Chondrocyte (in vitro differentiated cells): ENCODE measurements at places on chromosomes 16 and 17. TPM values are rescaled to one million over a fixed set of nuclear protein-coding genes. Genes with fewer than 3 reads are reported as not detected.

CRHR1 gene
- total RNA-seq, result not detected in 3 replicates

DNA sequence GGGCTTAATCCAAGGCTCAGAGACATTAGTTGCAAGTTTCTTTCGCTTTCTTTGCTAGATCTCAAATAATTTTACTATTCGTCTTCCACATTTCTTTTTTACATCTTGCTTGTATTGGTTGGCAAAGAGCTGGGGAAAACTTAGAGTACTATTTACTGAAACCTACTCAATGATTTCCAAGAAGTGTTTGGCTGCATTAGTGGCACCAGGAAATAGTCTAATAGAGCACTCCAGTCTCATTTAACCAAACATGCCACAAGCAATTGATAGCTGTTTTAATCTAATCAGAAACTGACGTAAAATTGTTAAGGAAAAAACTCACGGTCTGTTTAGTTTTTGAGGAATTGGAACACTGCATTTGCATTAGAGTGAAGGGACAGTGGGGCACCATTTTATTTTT lies 29.0 kb downstream of the NUP93 start:
- DNase-seq, result no peak

DNA sequence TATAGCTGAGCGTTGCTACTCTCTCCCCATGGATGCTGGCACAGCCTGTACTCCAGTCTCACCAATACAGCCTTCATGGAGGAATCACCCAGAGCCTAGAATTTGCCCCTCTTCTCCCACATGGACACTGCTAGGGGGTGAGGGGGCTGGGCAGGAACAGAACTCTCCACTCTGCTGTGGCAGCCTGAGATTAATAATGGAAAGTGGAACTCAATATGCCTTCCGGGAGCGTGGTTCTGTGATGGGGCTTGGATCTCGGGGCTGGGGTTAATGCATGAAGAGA lies 1.2 kb downstream of the SLC9A5 start:
- peak; percentile 39 for DNase-seq

TBC1D3H gene
- total RNA-seq, result not detected in 3 replicates

SLC6A4 gene
- not detected in 3 replicates for total RNA-seq

GRCh38 chr16:67163164-67163998 lies 1.2 kb upstream of the HSF4 start:
- no peak for DNase-seq

DNA sequence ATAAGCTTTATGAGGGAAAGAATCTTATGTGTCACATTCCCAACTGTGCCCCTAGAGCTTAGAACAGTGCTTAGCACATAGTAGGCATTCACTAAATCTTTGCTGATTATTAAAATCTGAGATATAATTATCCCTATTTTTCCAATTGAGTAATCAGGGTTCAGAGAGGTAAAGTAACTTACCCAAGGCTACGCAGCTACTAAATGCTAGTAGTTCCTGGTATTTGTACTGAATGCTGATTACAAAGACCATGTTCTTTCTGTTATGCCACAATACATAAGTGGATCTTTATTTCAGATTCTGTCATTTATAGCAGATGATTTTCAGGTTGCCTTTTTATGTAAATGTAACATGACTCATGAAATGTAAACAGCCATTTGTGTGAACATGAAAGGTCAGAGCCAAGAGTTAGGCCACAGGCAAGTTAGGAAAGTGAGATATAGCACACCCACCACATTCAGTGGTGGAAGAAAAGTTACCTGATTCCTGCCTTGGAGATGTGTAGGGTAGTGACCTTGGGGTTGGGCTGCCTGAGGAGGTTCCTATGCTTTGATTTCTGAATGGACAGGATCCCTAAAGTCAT lies 77.2 kb downstream of the FTO start:
- DNase-seq, result no peak

CARD14 gene
- total RNA-seq, result 0.13 to 0.80 TPM (median 0.30 TPM) in 3 replicates

MILR1 gene
- total RNA-seq, result not detected in 3 replicates

DNA sequence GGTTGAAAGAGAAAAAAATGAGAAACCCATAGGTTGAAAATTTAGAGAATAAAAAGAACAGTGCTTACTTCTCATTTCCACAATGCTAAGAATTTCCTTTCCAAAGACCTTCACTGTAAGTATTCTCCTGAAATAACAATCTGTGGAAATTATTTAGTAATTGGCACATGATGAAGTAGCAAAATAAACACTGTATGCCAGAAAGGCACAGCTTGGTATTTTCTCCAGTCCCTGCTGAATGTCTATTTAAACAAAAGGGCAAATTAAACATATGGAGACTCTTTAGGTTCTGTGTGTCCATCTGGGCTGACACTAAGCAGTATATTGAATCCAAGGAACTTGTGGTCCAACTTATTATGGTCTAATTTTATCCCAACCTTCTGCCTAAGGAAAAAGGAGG lies 46.1 kb downstream of the CHCT1 start:
- DNase-seq, result no peak

ITGA2B gene
- total RNA-seq, result 1.7 to 2.2 TPM (median 2.0 TPM) in 3 replicates

HID1 gene
- total RNA-seq, result 4.7 to 7.7 TPM (median 5.2 TPM) in 3 replicates

GRCh38 chr17:37301288-37301687 lies 74.5 kb upstream of the C17orf78 start:
- no peak for DNase-seq

DNA sequence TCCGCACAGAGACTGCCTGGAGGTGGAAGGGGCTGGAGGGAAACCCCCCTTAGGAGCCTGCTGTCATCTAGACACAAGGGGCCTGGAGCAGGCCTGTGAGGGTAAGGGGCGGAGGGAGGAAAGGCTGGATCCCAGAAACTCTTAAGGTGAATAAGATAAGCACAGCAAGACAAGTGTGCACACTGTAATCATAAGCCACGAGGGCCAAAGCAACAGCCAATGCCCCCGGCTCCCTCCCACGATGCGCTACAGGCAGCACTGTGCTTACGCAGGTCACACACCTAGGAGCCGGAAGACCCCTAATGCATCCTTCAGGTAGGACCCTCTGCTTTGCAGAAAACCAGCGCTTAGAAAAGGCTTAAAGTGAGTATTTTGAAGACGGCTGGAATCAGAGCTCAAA lies 24.6 kb downstream of the ZFHX3 start:
- DNase-seq, result no peak

- no peak for DNase-seq
Measured at GRCh38 chr16:87790292-87791100, 24.7 kb upstream of the KLHDC4 start.

DNA sequence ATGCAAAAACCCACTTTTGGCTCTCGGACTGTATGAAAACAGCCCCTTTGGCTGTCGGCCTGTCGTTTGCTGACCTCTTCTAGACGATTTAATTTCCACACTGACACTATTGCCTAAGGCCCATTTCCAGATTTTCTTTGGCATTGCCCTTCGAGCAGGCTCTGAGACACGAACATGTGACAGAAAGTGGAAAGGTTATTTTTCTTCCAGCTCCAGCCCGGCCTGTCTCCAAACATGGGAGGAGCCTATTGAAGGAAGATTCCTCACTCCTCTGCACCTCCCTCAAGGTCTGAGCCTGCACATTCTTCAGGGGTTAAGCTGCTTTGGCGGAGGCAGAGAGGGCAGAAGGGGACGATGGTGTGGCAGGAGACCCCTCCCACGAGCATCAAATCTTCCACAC lies 85.9 kb upstream of the FOXF1 start:
- DNase-seq, result no peak

- no peak for DNase-seq
Measured at GRCh38 chr17:39894681-39895376, 23.6 kb downstream of the GSDMB start.

CES1 gene
- not detected in 3 replicates for total RNA-seq

GRCh38 chr17:19728084-19728495 lies 11.7 kb upstream of the SLC47A2 start:
- DNase-seq, result no peak

DNA sequence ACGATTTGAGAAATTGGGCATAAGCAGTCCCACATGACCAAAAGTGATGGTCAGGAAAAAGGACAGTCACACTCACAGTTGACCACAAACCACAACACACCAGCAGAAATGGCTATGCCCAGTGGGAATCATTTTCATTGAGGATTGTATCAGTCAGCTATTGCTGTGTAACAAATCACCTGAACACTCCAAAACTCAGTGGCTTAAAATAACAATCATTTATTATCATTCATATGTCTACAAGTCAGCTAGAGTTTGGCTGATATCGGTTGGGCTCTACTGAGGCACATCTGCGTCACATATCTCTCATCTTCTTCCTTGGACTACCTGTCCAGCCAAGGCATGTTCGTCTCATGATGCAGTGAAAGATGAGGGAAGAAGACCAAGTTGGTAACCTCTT lies 93.3 kb downstream of the CMC2 start:
- DNase-seq, result no peak

DNA sequence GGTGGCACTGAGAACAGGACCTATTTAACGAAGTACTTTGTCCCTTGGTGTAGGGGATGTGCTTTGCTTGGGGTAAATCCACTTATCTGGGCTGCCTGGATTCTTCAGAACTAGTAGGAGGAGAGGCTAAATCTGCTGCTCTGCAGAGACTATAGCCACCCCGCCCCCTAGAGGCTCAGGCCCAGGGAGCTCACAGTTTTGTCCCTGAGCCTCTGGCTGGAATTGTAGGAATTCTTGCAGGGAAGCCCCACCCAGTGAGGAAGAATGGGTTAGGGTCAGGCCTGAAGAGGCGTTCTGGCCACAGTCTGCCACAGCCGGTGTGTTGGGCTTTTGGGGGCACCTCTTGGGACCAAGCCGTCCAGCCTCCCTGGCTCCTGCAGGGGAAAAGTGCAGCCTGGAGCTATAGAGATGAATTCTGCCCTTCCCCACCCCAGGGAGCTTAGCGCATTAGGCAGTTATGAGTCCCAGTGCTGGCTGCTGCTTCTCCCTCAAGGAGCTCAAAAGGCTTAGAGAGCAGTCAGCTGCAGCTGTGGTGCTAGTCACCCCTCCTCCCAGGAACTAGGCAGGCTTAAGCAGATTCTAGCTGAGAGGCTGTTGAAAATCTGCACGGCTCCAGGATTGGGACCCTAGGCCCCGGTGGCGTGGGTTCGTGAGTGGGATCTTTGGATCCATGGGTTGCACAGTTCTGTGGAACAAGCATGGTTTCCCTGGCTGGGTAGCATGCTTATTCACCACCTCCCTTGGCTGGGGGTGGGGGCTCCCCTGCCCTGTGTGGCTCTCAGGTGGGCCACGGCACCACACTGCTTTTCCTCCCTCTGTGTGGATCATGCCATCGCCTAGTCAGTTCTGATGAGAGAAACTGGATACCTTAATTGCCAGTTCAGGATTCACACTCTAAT lies 237.4 kb upstream of the TOM1L1 start:
- no peak for DNase-seq

DNA sequence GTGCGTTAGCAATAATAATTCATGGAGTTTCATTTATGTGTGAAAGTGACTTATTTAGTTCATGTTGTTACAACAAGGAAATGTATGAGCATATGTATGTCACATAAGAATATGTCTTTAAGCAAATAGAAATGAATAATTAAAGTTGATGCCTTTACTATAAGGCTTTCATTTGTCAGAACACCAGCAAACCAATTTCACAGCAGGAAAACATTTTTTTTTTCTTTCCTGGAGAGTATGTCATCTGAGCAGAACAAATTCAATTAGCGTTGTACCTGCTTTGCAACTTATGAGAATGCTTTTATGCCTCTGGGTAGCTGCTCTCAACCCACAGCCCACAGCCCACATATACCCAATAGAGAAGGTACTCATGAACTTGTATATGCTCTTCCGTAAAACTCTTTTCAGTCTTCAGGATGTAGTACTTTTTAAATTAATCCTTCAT lies 26.3 kb upstream of the APOH start:
- no peak for DNase-seq

MYL11 gene
- 0.82 to 2.2 TPM (median 1.4 TPM) in 3 replicates for total RNA-seq

DNA sequence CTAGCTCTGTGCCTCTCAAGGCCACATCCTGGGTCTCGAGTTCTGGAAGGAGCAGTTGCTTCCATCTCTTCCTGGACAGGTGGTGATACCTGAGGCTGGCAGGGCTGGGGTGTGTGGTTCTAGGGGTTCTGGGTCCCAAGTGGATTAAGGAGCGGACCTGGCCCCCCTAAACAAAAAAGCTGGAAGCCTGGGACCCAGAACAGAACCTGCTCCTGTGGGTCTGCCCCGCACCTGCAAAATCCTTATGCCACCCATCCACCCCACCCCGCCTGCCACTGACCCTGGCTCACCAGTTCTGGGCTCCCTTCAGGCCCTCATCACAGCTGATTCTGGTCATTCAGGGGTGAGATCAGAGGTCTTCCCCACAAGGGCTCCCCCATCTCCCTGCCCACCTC lies 44.8 kb downstream of the ADCY7 start:
- DNase-seq, result peak; percentile 58

SIRT7 gene
- total RNA-seq, result 14.5 to 16.0 TPM (median 15.8 TPM) in 3 replicates

- DNase-seq, result no peak
Measured at GRCh38 chr17:34578016-34578415, 1.4 kb upstream of the TMEM132E start.

KCNH4 gene
- not detected in 3 replicates for total RNA-seq

DNA sequence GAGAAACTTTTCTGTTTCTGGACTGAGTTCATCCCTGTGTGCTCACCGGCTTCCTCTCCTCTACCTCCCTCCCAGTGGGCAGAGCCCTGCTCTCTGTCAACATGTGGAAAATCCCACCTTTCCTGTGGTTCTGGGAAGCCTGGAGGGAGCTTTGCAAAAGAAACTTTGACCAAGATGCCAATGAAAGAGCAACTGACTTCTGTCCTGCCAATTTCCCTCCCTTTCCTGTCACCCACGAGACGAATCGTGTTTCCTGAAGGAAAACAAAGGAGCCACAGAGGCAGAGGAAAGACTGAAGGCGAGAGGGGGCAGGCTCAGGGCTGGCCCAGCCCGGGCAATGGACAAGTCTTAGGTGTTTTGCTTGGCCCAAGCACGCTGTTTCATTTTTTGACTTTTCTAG lies 82.8 kb downstream of the PLCG2 start:
- no peak for DNase-seq
